ENCODE measurements at places on chromosomes 1 and 21.

DNA sequence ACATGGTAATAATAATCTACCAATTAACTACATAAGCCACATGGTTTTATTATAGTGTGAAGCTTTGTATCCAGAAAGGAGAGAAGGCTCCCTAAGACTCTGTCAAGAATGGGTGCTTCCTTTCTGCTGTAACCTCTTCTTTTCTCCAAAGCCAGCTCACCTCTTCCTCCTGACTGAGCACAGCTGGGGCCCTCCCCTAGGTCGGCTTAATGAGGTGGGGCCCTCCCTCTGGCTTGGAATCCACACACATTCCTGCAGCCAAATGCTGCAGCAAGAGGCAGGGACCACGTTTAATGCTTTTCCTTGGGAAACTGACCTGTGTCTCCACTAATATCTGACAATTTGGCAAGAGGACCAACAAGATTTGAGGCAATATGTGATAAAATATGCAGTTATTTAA lies 94.8 kb downstream of the DSCAM start:
- no peak for DNase-seq

DNA sequence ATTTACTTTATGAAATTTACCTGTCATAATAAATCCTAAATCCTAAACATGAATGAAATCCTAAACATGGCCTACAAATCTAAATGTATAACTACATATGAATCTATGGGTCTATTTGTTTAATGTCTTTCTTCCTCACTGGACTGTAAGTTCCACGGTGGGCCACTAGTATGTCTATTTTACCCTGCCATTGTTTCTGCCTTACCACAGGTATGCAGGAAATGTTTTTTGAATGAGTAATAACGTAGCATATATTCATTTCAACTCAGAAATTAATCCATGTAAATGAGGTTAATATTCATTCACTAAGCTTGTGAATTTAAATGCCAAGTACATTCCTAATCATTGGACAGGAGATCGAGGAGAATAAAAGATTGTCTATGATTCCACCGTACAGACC lies 35.3 kb downstream of the B3GALNT2 start:
- no peak for DNase-seq

DNA sequence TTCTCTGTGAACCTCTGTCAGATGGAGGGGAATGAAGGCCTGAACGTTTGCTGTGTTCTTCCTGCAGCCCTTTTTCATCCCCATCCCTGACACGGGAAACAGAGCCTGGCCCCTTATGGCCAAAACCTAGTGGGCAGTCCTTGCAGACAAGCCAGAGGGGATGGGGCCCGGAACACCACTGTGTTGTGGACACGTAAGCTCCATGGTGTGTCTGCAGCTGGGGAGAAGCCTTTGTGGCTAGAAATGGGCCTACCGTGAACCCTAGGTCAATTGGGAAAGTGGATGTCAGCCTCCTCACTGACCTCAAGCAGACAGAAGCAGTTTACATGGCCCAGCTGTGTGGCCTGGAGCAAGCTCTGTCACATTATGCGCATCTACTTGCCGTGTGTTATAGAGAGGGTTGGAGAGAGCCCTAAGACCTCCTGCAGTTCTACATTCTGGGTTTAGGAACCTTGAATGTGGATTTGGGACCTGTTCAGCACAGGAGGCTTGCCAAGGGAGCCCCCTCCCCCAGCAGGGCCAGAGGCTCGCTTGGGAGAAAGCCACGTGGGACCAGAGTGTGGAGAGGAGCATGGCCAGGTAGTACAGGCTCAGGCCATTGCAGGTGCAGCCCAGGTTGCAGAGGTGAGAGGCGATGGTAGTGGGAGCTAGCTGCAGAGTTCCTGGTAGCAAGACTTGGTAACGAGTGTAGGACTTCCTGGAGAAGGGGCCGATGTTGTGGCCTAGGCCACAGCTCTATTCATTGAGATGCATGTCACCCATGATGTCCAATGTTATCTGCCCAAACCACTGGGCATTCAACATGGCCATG lies 20.7 kb downstream of the PARS2 start:
- DNase-seq, result no peak

- DNase-seq, result no peak
These were observed 7.5 kb downstream of the PRXL2B start for GRCh38 chr1:2594001-2594640.

- DNase-seq, result no peak
These were observed 50.8 kb downstream of the TGFB2 start for GRCh38 chr1:218395916-218396315.

GRCh38 chr1:150813028-150813707 lies 5.1 kb upstream of the CTSK start:
- no peak for DNase-seq

GRCh38 chr1:25173809-25174340 lies 58.4 kb downstream of the SYF2 start:
- DNase-seq, result no peak

DNA sequence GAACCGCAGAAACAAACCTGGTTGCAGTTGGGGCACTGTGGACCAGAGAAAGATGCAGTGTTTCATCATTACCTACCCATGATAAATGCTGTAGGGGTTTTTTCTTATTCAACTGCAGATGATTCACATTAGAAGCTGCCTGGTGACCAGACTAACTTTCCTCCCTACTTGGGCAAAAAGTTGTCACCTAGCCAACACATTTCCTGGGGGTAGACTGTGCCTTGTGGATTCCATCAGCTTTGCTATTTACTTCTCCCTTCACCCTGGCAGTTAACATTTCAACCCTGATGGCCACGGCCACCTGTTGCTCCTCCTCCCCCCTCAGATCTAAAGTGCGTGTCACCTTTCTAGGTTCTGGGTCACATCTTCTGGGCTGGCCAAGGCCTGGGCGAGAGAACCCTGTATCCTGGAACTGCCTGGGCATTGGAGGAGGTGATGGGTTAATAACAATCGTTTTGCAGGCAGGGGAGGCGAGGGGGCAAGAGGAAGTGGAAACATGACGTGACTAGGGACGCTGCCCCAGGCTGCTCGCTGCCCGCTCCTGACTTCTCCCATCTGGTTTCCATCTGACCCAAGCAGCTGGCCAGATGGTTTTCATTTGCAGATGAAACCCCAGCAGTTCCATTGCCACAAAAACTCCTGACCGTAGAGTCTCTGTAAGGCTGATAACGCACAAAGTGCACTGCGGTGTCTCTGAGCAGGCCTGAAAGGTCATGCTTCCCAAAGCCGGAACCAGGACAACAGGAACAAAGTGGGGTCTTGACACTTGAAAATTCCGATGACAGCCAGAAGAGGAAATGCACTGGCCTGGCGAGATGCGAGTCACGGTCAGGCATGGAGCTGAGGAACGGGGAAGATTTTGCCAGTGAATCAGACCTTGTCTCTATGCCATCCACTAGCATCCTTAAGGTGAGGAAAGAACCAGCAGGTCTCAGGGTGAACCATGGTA lies 36.6 kb downstream of the CAPZB start:
- DNase-seq, result no peak

DNA sequence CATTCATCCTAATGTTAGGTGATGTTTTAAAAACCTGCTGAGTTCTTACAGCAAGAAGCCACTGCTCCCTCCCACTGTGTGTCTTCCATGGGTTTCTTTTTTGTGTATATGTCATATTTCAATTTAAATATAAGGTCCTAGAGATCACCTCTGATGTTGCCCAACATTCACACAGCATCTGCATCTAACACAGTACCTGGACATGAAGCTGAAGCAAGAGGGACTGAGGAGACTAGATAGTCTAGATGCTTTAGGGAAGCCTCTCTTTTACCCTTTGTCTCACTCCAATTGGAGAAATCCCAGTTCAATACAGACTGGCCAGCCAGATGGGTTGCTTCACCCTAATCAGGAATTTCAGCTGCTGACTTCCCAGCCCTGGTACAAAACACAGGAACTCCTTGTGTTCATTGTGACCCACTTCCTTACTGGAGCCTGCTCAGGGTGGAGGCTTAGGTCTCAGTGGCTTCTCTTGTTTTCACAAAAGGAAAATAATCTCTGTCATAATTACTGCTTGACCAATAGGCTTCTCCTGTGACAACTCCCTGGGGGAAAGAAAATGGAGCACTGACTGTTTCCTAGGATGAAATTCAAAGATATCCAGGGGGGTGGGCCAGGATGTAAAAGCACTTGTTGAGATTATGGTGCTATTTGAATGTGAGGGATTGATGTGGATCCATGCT lies 17.3 kb downstream of the BTG2 start:
- no peak for DNase-seq

DNA sequence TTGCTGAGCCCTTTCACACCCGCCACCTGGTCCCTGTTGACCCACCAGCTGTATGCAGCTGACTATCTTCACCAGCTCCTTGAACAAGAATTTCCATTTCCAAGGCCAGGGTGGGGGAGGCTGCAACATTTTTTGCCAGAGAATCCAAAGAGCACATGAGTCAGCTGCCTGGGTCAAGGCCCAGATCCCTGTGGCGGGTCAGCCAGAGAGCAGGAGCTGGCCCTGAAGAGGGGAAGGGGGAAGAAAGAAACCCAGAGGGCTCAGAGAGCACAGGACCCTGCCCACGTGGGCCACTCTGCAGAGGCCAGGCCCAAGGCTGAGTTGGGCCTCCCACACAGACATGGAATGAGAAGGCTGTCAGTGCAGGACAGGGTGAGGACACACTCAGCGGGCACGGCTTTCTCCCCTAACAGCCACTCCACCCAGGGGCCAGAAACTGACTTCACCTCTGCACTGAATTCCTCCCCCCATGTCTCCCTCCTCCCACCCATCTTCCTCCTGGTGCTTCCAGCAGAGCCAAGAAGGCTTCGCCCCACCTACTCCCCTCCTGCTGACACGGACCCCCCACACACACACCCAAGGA lies 28.9 kb downstream of the S100A6 start:
- no peak for DNase-seq

DNA sequence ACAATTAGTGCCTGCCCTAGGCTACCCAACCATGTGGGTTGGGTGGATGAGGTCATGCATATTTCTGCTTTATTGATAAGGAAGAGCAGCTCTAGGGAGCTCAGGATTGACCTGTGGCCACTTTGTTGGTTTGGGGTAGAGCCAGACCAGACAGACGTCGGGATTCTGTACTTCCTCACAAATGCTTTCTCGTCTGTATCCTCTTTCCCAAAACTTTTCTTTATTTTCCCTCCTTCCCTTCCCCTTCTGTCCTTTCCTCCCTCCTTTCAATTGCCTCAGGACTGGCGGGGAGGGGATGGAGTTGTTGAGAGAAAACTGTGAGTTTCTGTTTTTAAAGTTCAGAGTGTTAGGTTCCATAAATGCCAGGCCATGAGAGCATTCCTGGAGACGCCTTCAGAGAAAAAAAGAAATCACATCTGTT lies 68.0 kb downstream of the UCK2 start:
- DNase-seq, result no peak

- DNase-seq, result no peak
These were observed 62.9 kb downstream of the PACC1 start for GRCh38 chr1:212351588-212352362.
